NCI-H748 treated with DMSO at 0.1 percent for 48 hours (cell line): ENCODE measurements at places on chromosomes 5 and 9.
A peak's percentile ranks its signal among the peaks of the same experiment; 100 is the strongest.

DNA sequence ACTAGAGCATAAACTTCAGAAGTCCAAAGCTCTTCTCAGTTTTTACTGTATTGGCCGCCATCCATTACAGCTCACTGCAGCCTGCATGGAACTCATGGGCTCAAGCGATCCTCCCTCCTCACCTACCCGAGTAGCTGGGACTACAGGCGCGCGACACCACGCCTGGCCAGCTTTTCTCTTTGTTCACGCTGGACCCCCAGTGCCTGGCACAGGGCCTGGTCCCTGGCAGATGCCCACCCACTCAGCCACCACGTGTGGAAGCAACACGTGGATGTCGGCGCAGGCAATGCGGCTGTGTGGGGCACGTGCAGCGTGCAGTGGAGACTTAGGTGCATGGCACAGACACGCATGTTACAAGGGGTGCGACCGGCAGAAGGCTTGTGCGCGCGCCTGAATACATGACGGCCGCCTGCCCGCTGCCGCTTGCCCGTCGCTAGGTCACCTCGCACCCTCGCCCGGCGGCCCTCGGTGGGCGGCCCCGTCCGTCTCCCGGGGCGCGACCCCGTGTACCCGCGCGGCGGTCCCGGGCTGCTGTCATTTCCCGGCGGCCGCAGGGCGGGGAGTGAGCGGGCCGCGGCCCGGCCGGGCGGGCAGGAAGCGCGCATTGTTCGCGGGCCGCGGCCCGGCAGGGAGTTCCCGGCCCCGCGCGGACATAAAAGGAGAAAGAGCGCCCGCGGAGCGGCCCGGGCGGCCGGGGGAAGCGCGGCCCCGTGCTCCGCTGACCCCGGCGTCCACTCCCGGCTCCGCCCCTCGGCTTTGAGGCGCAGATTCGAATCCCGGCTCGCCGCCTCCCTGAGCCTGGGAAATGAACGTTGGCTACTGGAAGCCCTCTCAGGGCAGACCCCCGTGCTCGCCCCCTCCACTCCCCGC is 24.1 kb upstream of the PTGS1 start:
- DNase-seq, result no peak

DNA sequence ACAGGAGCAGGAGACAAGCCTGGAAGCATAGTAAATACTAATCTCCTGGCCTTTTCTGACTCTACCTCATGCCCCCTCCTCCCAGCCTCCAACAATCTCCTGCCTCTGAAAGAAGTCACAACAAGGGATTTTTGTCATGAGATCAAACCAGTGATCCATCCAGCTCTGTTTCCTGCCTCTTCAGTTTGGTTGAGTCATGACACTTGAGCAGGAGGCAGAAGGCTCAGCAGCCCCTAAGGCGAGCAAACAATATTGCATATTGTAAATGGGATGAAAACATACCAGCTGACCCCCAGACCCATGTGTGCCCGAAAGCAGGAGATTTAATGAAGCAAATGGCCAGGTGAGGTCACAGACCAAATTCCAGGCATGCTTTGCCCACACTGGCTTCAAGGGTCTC is 272.8 kb downstream of the GAS1 start:
- no peak for DNase-seq

DNA sequence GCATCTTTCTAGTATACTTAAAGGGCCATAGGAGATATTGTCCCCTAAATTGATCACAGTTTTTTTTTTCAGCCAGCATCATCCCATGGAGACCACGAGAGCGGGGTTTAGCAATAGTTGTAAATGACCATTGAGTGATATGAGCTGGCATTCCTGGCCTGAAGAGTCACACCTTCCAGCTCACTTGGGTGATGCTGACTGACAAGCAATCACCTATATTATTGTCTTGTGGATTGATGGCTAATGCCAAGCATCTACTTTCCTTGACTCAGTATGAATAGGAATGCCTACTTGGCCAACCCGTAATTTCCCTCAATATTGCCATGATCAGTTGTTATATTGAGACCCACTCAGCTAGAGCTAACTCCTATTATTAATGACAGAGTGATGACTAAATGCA is 70.5 kb downstream of the ADAMTSL1 start:
- no peak for DNase-seq

DNA sequence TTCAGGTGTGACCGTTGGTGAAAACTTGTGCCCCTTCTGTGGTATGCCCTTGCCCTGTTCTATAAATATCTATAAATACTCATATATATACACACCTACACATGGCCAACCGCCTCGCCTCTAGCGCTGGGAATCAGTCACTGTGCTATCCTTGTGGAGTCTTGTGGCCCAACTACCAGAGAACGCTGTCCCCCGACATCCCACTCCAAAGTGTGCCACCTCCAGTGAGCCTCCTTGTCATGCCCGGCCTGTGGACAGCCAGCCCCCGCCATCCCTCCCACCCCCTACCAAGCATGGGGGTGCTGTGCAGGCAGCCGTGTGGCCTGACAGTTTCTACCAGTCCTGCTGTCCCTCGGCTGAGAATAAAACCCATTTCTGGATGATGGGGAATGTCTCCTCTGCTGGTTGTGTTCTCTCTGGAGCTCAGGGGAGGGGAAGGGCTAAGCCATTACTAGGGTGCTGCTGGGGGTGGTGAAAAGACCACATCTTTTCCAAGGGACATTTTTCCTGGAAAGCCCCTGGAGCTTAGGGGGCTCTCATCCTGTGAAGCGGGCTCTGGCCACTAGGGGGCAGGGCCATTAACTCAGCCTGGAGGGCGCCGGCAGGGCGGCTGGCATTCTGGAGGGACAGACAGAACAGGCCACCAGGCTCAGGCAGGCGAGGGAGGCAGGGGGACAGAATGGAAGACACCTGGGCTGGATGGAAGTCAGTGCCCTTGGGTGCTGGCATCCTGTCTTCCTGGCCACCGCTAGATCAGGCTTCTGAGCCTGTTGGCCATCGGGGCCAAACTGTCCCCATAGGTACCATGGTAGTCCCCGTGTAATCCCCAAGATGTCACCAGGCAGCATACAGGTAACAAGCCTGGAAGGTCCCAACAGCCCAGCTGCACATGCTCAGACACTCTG is 20.7 kb downstream of the GOLGA2 start:
- DNase-seq, result peak; percentile 6

DNA sequence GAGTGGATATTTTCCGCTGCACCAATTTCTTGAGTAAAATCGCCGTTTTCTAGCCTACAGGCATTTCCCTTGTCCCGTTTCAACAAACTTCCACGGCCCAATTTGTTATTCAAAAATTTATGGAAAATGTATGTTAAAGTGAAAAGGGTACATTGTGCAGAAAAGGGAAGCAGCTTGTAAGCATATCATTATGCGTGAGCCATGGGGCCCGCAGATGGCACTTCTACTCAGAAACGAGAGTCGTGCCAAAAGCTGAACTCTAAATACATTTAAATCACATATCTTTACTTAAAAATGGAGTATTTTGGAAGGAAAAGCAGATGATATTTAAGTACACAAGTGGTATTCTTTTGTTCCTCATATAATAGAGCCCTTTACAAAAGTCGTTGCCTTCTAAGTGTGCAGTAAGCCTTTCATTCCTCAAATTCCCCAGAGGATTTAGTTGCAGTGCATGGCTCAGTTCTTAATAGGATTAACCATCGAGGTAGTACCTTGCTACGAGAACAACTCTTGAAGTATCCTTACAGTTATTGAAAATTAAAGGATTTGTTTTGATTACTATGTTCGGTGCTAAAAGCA is 1227.2 kb upstream of the WWC1 start:
- DNase-seq, result no peak

DNA sequence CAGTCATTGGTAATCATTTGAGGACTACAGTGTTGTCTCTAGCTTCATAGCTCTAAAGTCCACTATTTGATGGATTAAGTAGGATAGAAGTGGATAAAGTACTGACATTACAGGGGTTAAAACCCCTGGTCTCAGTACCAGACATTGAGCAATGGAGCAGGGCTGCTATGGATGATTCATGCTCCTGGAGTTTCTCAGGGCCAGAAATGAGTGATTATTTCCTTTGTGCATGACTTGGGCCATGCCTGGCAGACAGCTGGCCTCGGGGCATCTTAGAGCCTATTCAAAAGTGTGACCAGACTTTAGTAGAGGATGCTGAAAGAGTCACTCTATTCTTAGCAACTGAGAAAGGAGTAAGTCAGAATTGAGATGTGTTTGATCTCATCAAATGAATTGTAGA is 350.7 kb upstream of the TLE4 start:
- DNase-seq, result no peak

- no peak for DNase-seq
Observed at GRCh38 chr5:172897481-172898217, 61.6 kb upstream of the RPL26L1 start.

- DNase-seq, result no peak
Observed at GRCh38 chr5:67030289-67031056, 166.1 kb downstream of the CD180 start.

DNA sequence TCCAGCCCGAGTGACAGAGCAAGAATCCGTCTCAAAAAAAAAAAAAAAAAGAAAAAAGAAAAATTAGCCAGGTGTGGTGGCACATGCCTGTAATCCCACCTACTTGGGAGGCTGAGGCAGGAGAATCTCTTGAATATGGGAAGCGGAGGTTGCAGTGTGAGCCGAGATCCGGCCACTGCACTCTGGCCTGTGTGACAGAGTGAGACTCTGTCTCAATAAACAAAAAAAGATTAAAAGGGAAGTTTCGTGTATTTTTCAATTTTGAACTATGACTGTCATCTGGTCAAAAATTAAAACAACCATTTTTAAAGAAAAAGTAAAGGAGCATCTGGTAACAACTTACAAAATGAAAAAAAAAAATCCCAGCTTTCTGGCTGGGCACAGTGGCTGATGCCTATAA is 36.3 kb upstream of the PLIN2 start:
- no peak for DNase-seq

DNA sequence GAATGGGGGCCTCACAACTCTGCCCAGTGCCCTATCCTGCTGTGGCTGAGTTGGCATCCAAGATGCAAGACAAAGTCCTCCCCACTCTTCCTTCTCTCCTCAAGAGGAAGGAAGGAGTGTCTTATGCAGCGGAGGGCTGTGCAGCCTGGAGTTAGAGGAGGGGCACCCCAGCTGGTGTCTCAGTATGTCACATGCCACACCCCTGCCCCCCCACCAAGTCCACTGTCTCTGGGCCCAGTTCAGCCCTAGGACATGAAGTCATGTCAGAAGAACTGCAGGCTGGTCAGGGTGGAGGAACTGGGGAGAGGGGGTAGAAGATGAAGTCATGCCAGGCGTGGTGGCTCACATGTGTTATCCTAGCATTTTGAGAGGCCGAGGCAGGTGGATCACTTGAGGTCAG is 28.0 kb upstream of the SLC28A3 start:
- no peak for DNase-seq

- DNase-seq, result peak; percentile 80
Observed at GRCh38 chr5:88883836-88884607, 1.0 kb upstream of the MEF2C start.

- no peak for DNase-seq
Observed at GRCh38 chr5:135934939-135935338, 19.8 kb downstream of the LECT2 start.

- DNase-seq, result no peak
Observed at GRCh38 chr5:123520677-123521247, 8.8 kb downstream of the CSNK1G3 start.

DNA sequence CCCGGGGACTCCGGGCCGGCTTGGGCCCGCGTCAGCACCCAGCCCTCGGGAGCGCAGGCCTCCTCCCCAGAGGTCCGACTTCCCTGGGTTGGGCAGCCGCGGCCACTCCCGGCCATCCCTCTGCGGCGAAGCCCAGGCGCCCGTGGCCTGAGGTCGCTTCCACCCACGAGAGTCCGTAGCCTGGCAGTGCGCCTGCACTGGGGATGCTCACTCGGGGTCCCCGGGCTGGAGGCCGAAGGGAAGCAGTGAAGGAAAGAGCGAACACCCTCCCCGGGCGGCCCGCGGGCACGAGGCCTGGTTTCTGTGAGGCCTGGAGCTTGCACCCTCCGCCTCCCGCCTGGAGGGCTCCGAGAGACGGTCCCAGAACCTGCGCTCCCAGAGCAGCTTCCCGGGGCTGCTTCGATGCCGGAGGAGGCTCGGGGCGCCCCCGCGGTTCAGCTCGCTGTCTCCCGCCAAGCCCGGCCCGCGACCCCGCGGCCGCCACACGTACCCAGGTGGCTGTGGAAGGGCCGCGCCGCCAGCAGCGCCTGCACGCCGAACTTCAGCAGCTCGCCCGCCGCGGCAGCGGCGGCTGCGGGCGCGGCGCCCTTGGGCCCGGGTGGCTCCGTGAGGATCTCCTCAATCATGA is 607 bp downstream of the BARX1 start:
- DNase-seq, result no peak

- DNase-seq, result no peak
Observed at GRCh38 chr9:16986556-16986955, 116.1 kb upstream of the BNC2 start.

- no peak for DNase-seq
Observed at GRCh38 chr9:23841304-23841703, 15.3 kb upstream of the ELAVL2 start.

- no peak for DNase-seq
Observed at GRCh38 chr5:35066260-35066795, 18.6 kb upstream of the AGXT2 start.

- no peak for DNase-seq
Observed at GRCh38 chr5:135546912-135547311, 11.1 kb upstream of the NEUROG1 start.

DNA sequence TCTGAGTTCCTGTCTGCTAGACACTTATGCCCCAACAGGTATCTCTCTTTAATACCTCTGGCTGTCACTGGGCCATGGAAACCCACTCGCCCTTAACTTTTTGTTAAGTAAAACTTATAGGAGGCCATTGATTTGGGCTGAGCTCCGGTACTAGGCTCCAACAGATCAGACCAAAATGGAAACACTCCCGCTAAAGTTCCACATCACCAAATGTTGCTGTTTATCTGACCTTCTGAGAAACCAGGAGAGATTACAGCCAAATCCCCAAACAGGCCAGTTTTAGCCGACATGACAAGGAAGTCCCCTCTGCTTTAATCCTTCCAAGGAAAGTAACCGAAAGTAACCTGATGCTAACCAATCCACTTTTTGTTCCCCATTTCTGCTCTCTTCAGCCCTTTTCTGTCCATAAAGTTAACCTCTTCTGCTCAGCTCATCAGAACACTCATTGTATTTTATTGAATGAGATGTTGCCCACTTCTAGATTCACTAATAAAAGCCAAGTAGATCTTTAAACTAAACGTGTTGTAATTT is 115.2 kb upstream of the LHFPL2 start:
- no peak for DNase-seq

DNA sequence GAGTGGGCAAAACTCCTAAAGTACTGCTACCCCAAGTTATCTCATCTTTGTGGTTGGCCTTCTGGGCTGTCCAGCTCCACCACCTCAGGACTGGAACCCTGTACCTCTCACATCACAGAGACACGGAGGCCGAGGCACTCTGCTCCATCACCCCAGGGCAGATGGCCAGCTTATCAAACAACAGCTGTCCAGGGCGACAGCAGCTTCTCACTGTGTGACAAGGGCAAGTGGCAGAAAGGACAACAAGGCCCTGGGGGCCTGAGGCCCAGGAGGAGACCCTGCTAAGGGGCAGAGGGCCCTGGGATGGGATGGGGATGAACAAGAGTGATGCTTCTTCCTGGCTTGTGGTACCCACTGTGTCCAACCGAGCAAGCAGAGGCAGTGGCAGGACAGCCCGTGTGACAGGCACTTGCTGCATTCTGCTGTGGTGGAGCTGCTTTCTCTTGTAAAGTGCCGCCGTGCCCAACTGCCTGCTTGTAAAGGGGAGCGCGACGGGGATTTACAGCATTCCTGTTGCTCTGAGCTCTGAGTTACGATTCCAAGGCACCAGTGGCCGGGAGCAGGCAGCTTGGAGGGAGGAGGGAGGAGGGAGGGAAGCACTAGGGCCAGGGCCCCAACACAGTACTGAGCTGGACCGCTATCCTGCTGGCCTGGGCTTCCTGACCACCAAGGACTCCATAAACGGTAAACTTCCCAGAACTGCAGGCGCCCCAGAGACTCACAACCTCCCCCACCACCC is 71.2 kb downstream of the SHB start:
- no peak for DNase-seq

GRCh38 chr5:72268753-72269410 is 51.2 kb downstream of the MRPS27 start:
- peak; percentile 39 for DNase-seq
